ENCODE measurements at places on chromosomes 1 and 21.

DNA sequence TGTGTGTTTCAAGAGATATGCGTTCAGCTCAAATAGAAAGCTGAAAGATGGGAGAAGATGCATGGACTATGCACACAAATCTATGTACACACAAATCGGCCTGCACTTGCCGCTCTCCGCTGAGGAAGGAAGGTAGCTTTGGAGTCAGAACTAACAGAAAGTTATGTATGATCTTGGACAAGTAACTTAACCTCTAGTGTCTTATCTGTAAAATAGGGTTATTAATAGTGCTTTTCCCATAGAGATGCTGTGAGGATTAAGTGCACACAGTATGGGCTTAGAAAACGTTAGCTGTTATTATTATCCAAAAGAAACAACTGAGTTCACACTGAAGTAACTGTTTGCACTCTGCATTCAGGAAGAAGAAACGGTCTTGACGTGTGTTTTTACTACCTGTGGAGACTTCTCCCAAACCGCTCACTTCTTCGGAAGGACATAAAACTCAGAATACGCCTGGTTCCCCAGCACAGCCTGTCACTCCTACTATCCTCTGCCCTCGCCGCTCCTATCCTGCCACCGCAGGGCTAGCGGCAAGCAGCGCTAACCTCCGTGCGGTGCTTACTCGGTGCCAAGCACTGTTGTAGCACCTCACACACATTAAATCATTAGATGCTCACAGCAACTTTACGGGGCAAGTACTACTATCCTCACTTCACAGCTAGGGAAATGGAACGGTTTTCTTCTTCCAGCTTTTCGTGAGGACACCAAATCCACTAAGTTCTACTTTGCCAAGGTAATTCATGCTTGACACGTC lies 1.3 kb downstream of the TGFBR3 start:
- DNase-seq = peak; percentile 20

GRCh38 chr1:201518071-201518470 lies 11.1 kb upstream of the CSRP1 start:
- no peak for DNase-seq

DNA sequence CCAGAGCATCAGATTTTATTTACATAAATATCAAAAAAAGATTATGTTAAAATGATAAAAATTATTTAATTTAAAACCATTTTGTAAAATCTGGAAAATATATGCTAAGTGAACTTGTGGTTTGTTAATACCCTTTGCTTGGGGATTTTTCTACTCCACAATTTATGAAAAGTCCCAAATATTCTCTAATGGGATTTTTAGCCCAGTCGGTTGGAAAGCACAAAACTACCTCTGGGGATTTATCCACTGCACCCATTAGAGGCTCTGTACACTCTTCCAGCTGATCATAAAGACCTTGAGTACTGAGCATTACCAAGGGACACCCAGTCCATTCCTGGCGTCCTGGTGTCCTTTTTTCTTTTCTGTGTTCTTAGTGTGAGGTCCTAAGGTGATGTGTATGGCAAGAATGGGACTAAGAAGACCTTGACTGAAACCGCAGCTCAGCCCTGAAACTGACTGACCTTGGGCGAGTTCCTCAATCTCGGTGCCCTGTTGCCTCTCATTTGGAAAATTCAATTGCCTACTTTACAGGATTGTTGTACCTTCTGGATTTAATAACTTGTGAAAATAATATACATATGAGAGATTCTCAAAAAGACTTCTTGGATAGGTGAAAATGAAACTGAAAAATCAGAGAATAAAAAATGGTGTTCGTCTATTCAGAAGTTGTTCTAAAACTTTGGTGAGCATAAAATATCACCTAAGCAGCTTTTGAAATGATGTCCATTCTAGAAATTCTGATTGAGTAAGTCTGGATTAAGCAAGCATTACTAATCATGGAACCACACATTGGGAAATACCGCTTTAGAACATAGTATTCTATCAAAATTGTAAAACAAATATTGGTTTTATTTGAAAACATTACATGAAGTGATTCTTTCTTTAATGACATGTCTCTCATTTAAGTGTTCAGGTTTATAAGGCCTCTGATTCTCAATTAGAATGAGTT lies 21.5 kb upstream of the SAMSN1 start:
- DNase-seq = no peak

- DNase-seq = no peak
These were observed 103.4 kb downstream of the ETS2 start for GRCh38 chr21:38909109-38909508.

- DNase-seq = no peak
These were observed 52.7 kb downstream of the RPS6KA1 start for GRCh38 chr1:26582053-26582835.

DNA sequence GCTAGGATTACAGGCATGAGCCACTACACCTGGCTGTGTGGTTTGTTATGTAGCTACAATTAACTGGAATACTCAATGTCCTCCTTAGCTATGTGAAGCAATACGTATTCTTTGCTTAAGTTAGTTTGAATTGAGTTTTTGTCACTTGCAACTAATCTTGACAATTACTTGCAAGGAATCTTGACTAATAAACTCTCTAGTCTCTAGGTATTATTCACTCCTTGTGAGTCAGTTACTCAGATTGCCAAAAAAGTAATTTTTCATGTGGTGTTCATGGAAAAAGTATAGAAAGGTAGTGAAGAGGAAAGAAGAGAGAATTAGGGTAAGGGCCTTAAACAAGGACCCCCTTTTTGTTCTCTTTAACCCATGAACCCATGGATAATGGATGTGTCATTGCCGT lies 7.6 kb upstream of the SNX27 start:
- DNase-seq = no peak

DNA sequence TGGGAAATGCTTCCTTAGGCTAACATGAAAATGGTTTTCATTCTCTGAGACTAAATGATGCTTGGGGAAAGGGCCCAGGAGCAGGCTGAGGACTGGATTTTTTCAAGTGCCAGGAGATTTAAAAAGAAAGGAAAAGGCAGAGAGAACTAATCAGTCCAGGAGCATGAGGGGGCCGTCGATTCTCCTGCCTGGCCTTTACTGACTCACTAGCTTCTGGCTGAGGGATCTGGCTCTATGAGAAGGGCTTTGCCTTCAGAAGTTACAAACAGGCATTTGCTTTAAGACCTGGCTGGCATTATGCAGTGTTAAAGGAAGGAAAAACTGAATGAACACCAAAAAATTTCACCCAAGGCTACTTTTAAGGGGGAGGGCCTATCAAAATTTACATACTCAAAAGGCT lies 359.2 kb downstream of the PBX1 start:
- no peak for DNase-seq

Data from T-helper 17 cell (primary cell).